ENCODE measurements at places on chromosomes 4 and X.
A peak's percentile ranks its signal among the peaks of the same experiment; 100 is the strongest.

DNA sequence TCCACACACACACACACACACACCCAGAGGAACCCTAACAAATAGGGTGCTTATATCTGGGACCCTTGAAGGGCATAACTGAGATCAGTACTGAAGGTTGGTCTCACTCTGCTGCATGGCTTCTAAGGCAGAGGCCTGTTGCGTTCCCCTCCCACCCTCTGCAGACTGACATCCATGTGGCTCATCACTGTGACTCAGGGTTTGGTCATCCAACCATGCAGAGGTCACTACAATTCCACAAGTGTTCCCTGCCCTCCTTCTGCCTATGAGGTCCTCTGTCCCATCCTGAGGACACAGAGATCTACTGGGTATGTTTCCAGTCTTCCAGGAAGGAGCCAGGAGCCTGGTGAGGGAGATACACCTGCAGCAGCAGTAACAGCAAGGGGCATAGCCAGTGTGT is 55.8 kb downstream of the XAGE2 start:
- DNase-seq = no peak

- DNase-seq = no peak
These were observed 1847.0 kb upstream of the PCDH10 start for GRCh38 chr4:131302108-131302507.

DNA sequence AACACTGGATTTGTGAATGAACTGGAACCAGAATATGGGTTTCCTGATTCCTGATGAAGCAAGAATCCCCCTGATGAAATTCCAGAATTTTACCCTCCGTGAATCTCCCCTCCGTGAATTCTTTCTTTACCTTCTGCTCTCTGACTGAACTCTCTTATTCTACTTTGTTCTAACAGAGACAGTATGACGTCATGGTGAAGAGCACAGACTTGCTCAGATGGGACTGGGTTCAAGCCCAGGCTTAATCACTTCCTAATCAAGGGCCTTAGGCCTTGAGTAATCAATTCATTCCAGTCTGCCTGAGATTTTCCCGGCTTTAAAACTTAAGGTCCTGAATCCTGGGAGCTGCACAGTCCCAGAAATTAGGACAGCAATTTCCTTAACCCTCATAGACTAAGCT is 64.5 kb downstream of the IQCM start:
- DNase-seq = no peak

DNA sequence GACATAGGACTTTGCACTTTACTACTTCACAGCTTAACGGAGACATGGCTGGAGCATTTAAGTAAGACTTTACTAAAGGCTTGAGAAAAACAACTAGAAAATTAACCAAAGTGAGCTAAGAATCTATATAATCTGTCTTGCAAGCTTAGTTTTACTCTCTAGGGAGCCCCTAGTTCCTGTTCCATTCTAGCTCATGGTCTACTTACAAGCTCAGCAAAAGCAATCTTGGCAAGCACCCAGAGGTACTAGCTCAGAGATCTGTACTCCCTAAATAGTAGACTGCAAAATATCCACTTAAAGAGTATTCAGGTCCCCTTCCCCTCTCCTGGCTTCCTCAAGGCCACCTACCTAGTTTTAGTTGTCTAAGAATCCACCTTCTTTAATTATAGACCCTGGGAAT is 469.0 kb downstream of the IDS start:
- no peak for DNase-seq

GRCh38 chr4:121360495-121360894 is 20.3 kb downstream of the QRFPR start:
- no peak for DNase-seq

- no peak for DNase-seq
These were observed 185.6 kb downstream of the ADAMTS3 start for GRCh38 chr4:72383439-72383838.

- DNase-seq = no peak
These were observed 10.9 kb downstream of the SH3D19 start for GRCh38 chr4:151314479-151314878.

DNA sequence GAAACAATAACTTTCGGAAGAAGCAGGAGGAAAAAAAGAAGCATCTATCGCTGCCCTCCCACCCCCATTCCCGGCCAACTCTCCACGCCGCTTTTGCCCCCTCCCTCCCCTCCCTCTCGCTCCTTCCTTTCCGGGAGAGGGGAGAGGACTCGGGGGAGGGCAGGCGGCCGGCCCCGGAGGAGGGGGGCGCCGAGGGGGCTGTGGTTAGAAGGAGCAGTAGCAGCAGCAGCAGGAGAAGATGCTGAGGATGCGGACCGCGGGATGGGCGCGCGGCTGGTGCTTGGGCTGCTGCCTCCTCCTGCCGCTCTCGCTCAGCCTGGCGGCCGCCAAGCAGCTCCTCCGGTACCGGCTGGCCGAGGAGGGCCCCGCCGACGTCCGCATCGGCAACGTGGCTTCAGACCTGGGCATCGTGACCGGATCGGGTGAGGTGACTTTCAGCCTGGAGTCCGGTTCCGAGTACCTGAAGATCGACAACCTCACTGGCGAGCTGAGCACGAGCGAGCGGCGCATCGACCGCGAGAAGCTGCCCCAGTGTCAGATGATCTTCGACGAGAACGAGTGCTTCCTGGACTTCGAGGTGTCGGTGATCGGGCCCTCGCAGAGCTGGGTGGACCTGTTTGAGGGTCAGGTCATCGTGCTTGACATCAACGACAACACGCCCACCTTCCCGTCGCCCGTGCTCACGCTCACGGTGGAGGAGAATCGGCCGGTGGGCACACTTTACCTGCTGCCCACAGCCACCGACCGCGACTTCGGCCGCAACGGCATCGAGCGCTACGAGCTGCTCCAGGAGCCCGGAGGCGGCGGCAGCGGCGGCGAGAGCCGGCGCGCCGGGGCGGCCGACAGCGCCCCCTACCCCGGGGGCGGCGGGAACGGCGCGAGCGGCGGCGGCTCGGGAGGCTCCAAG is 1.3 kb downstream of the PCDH7 start:
- peak; percentile 73 for DNase-seq

DNA sequence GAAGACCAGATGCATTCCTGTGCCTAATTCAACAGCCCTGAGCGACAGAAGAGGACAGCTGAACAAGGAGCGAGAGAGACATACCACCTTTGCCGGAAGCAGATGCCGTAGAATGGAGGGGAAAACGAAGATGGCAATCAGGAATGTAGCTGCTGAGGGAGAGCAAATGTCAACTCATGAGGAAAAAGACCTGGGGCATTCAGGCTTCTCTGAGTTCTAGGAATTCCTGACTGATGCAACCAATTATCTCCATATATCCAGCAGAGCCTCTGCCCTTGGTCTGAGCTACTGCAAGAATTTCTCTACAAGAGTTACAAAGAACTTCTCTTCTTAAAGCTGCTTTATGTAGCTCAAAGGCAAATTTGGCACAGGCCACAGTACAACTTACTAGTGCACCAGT is 40.5 kb upstream of the INPP4B start:
- no peak for DNase-seq

GRCh38 chr4:183831683-183832082 is 73.4 kb upstream of the STOX2 start:
- DNase-seq = no peak

GRCh38 chrX:106621836-106622235 is 10.1 kb downstream of the RADX start:
- DNase-seq = no peak

DNA sequence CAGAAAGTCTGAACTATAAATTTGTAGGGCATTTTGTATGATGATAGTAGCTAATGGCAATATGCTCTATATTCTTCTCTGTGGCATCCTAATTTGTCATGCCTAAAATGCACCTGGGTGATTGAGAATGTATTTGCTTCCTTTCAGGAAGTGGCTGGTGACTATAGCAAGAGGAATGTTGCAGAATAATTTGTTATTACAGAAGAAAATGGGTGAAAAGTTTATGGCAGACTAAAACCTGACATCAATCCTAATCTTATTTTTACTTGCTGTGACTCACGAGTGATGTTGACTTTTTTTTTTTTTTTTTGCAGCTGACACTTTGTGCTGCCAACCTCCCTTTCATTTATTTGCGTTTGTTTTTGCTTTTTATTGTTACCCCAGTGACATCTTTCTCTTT is 141.1 kb downstream of the MSL3 start:
- no peak for DNase-seq

GRCh38 chrX:65925005-65925404 is 114.9 kb downstream of the VSIG4 start:
- no peak for DNase-seq

- no peak for DNase-seq
These were observed 53.8 kb downstream of the TNIP2 start for GRCh38 chr4:2702361-2702760.

DNA sequence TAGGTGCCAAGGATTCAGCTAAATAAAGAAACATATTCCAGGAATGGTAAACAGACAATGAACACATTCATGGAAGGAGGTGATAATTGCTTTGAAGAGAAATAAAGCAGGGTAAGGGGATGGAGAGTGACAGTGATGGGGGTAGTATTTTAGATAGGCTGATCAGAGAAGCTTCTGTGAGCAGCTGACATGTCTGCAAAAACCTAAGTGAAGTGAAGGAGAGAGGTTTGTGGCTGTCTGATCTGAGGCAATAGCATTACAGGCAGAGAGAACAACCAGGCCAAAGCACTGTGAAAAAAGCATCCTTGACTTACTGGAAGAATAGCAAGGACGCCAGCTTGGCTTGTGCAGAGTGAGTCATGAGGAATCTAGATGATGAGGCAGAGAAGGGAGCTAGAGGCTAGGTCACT is 271.9 kb upstream of the GATB start:
- no peak for DNase-seq

GRCh38 chr4:182918791-182919302 is 1.7 kb upstream of the DCTD start:
- DNase-seq = no peak

DNA sequence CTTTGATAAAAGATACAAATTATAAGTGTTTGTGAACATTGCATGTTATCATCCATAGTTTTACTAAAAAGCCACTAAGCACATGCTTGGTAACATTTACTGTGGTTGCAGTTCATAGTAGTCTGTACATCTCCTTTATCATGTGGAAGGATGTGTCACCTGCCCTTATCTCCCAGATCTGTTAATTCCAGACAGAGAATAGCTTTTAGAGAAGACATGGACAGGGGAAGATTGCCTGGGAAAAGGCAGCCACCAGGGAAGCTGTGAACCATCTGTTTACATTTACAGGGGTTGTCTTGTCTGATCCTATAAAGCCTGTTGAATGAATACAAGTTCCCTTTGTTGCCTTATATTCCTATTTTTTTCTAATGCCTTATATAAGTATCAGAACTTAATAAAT is 396.0 kb downstream of the FAT4 start:
- no peak for DNase-seq

DNA sequence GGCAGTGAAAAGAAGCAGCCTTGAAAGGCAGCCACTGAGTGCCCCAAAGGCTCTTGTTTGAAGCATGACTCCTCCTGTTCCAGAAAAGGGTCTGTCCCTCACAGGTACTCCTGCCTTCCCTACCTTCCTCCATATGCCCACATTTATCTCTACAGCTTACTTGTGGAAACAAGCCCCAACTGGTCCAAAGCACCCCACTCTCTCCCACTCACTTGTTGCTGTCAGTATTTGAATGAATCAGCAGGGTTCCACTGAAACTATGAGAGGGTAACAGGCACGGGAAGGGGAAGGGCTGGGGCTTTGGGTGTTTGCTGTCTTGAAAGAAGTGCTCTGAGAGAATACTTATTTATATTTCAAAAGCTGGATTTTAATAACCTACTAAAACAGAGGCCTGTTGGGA is 34.9 kb downstream of the GPR143 start:
- no peak for DNase-seq

DNA sequence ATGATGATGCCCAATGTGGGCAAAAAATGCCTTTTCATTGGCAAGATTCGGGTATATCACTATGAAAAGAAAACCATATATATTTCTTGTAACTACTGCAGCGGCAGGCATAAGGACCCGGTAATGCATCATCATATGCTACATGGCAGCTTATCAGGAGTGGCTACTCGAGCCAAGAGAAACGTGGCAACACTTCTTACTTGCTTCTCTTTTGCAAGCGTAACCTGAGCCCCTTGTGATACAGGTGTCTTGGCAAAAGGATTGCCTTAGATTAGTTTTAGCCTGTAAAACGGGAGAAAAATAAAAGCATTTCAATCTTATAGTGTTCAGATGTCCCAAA is 280.3 kb downstream of the SPRY1 start:
- no peak for DNase-seq

DNA sequence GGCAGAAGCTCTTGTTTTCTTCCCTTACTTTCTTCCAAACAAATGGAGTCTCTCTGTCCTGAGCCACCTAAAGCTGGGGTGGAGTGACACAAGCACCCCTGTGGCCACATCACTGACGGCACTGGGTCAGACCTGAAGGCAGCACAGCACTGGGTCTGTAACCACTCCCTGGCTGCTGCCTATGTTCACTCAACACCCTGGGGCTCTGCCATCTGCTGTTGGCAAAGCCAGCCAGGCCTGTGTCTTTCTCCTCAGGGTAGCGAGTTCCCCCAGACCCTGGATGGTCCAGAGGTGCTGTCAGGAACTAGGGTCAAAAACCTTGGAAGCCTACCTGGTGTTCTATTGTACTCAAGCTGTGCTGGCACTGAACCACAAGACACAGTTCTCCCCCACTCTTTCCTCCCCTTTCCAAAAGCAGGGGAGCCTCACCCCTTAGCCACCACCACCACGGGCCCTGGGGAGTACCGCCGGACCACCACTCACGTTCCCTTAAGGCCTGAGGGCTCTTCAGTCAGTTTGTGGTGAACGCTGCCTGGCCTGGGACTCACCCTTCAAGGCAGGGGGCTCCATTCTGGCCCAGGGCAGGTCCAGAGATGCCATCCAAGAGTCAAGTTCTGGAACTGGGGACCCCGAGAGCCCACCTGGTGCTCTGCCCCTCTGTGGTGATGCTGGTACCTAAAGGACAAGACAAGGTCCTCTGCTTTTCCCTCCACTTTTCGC is 31.5 kb downstream of the TMEM271 start:
- peak; percentile 50 for DNase-seq

GRCh38 chr4:163500586-163500985 is 6.1 kb downstream of the TMA16 start:
- no peak for DNase-seq

- DNase-seq = no peak
These were observed 33.1 kb downstream of the ERVMER34-1 start for GRCh38 chr4:52718123-52718522.

DNA sequence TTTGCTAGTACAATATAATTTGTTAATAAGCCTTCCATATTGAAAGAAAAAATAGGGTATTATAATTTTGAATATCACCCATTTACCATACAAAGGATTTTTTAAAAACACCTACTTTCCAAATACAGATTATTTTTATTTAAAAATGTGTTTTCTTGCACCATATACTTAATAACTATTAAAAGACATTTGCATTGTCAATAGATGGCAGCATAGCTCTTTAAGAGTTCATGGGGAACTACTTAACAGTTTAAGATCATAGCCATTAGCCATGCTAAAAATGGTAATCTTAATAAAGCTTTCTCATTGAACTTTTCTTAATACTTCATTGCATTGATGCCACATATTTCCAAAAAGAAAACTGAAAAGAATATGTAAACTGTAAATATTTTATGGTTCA is 1995.9 kb downstream of the C4orf33 start:
- DNase-seq = no peak

DNA sequence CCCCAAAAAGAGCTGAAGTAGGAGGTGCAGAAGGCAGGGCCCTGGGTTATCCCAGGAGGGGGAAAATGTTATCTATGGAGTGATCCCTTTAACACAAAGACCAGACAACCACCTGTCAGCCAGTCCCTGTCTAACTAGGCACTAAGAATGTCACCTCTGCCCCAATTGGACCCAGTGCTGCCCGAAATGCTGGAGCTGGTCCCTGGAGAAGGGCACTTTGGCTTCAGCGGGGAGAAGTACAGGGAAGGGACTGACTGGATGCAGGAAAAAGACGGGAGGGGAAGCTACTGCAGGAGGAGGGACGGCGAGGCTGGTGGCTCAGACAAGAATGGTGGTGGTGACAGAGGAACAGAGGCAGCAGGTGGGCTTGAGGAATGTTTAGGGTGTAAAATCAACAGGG is 17.3 kb downstream of the PHKA2 start:
- DNase-seq = no peak
